Foreskin keratinocyte (primary cell): ENCODE measurements at places on chromosomes 16 and 17. TPM values are rescaled to one million over a fixed set of nuclear protein-coding genes. Genes with fewer than 3 reads are reported as not detected.

The TUBB3 gene
- 29.0 and 60.8 TPM in 2 replicates for total RNA-seq

The WNT3 gene
- 1.2 and 1.3 TPM in 2 replicates for total RNA-seq

The OTOP2 gene
- not detected in 2 replicates for total RNA-seq

The ST6GALNAC2 gene
- total RNA-seq, result 23.4 and 38.5 TPM in 2 replicates

The MRPS23 gene
- 78.3 and 79.4 TPM in 2 replicates for total RNA-seq

The WDR45B gene
- total RNA-seq, result 70.8 and 73.6 TPM in 2 replicates

The ABCA8 gene
- not detected in 2 replicates for total RNA-seq

The DCAKD gene
- total RNA-seq, result 30.4 and 30.8 TPM in 2 replicates

The FOXN1 gene
- 0.07 and 0.28 TPM in 2 replicates for total RNA-seq

DNA sequence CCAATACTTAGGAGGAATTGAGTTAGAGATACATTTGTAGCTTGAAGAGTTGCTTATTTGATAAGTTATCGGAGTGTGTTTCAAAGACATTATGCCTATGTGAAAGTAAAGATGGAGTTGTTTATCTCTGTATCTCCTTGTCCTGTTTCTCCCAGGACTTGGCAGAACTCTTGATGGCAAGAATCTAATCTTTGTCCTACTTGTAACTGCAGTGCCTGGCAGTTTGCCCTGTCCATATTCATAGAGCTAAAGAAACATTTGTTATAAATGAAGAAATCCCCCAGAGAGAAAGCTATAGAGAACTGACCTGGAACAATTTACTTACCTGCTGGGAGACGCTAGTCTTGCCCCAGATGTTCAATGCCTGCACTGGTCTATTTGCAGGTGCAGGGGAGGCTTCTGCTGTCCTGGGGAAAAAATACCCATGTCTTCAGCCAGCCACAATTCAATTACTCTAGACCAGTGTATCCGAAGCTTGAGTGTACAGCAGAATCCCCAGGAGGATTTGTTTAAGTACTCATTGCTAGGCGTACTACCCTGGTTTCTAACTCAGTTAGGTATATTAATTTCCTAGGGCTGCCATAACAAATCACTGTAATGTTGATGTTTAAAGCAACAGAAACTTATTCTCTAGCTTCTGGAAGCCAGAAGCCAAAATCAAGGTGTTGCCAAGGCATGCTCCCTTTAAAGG, 410.0 kb upstream of the HSBP1 start:
- no peak for DNase-seq

GRCh38 chr17:60534613-60535157, 8.6 kb upstream of the APPBP2 start:
- DNase-seq, result no peak

GRCh38 chr17:6753006-6753445, 2.8 kb upstream of the XAF1 start:
- no peak for DNase-seq

GRCh38 chr16:85213926-85214675, 101.8 kb upstream of the CIBAR2 start:
- no peak for DNase-seq

GRCh38 chr17:28878981-28879380, 18.6 kb downstream of the FLOT2 start:
- DNase-seq, result peak; percentile 29

GRCh38 chr17:30378241-30378824, 394 bp upstream of the CPD start:
- no peak for DNase-seq

- DNase-seq, result no peak
Measured at GRCh38 chr16:85400305-85401205, 212.6 kb upstream of the GSE1 start.

DNA sequence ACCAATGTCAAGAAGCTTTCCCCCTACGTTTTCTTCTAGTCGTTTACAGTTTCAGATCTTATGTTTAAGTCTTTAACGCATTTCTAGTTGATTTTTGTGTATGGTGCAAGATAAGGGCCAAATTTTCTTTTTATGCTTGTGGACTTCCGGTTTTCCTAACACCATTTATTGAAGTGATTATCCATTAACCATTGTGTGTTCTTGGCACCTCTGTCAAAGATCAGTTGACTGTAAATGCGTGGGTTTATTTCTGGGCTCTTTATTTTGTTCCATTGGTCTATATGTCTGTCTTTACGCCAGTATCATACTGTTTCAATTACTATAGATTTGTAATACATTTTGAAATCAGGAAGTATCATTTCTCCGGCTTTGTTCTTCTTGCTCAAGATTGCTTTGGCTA, 49.5 kb downstream of the CEP112 start:
- DNase-seq, result no peak

- DNase-seq, result no peak
Measured at GRCh38 chr16:49504626-49505025, 131.0 kb downstream of the C16orf78 start.

GRCh38 chr16:67304020-67304419, 22.5 kb downstream of the KCTD19 start:
- no peak for DNase-seq

DNA sequence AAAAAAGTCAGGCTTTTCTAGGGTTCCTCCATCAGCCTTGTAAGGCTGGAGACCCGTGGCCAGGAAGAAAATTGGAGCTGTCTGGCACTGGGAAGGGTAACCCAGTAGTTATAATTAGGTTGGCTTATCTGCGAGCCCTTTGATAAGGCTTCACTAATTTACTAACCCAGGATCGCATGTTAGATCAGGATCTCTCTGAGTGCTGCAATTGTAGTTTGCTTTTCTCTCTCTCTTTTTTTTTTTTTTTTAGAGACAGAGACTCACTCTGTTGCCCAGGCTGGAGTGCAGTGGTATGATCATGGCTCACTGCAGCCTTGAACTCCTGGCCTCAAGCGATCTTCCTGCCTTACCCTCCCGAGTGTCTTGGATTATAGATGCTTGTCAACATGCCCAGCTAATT, 17.0 kb downstream of the ABCC1 start:
- DNase-seq, result no peak

GRCh38 chr17:5545051-5545987, 39.0 kb downstream of the NLRP1 start:
- no peak for DNase-seq

GRCh38 chr17:16283705-16284104, 66.7 kb downstream of the PIGL start:
- no peak for DNase-seq

- no peak for DNase-seq
Measured at GRCh38 chr17:79020631-79021301, 3.2 kb upstream of the C1QTNF1 start.

- no peak for DNase-seq
Measured at GRCh38 chr16:85347213-85347591, 234.9 kb upstream of the CIBAR2 start.

GRCh38 chr17:76529224-76530094, 8.1 kb downstream of the CYGB start:
- no peak for DNase-seq

GRCh38 chr16:15682105-15682570, 32.1 kb downstream of the NDE1 start:
- peak; percentile 67 for DNase-seq

DNA sequence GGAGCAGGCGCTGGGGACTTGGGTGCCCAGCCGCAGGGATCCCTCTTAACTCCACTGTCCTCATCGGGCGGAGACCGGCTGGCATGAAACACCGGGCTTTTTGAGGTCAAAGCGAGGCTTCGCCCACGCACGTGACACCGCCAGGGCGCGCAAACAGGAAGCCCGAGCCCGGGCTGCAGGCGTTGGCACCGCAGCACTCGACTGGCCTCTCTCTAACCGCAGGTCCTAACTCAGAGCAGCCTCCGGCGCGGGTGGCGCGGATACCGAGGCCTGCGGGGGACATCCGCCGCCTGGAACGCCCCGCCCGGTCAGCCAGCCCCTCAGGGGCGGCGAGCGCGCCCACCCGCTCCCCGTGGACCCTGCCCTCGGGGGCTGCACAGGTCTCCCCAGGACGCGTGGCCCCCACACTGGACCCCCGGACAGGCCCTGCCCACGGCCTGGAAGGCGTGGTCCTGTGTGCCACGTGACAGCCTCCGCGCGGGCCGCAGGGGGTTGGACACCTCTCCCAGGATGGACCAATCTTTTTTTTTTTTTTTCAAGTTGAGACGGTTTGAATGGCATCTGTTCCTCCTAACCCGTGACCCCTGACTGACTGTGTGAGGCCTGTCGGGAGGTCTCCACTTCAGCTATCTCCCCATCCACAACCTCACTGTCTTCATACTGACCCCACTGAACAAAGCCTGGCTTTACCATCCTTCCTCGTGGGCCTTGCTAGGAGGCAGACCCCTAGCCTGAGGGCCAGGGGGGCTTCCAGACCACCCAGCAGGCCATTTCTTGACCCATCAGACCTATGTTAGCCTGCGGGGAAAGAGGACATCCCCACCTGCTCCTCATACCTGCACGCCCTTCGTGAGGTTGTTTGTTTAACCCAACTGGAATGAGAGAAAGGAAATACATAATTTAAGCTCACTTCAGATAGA, 8.4 kb upstream of the SLC47A2 start:
- DNase-seq, result no peak

DNA sequence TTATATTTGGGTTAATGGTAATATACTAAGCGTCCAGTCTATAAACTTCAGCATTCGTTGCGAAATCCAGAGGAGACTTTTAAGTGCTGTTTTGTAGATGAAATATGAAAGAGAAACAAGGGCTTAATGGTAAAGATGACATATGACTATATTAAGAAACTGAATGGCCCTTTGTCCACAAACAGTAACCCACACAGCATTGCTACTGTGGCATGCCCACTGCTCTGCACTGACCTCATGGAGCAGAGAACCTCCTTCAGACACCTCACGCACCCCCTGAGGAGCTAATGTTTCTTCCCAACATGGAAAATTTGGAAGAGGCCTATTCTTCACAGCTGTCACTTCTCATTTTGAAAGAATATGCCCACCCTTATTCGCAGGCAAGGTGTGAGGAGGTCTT, 26.7 kb downstream of the ASPA start:
- no peak for DNase-seq

DNA sequence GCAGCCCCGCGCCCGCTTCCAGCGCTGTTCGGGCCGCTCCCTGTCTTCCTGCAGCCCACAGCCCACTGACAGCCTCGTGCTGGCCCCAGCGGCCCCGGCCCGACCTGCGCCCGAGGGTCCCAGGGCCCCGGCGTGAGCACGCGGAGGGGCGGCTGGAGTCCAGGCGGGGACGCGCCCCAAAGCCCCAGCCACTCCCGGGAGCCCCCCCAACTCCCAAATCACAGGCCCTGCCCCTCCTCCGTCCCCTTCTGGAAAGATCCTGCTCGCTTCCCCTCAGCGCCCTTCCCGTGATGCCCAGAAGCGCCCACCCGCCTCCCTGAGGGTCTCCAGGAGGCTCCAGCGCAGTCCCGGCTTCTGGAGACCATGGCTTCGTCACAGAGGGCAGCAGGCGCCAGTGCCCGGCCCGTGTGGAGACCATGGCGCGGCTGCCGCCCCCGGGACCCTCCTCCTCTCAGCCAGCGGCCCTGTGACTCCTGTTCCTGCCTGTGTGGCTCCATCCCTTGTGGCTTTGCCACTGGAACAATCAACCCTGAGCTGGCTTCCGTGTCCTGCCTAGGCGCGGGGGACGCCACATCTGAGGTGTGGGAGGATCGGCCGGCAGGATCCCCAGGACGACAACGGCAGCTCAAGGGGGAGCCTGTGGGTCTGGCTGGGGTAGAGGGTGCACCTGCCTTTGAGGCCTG, 3.9 kb downstream of the UTS2R start:
- no peak for DNase-seq

DNA sequence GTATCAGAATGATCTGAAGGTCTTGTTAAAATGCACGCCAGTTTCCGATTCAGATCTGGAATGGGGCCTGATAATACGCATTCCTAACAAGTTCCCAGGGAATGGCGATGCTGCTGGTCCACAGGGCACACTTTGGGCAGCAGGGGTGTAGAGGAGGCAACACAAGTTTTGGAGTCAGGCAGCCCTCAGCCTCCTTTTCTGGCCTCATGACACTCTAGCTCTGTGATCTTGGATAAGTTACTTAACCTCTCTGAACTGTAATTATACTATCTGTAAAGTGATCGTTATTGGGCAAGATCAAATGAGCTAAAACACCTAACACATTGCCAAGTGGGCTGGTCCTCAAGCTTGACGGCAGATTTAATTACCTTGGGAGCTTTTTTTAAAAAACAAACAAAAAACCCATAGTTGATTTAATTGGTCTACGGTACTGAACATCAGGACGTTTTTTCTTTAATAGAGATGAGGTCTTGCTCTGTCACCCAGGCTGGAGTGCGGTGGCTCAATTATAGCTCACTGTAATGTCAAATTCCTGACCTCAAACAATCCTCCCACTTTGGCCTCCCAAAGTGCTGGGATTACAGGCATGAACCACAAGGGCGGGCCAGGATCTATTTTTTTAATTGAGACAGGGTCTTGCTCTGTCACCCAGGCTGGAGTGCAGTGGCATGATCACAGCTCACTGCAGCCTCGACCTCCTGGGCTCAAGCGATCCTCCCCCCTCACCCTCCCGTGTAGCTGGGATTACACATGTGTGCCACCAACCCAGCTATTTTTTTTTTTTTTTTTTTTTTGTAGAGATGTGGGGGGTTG, 10.0 kb upstream of the MRPS23 start:
- DNase-seq, result no peak

DNA sequence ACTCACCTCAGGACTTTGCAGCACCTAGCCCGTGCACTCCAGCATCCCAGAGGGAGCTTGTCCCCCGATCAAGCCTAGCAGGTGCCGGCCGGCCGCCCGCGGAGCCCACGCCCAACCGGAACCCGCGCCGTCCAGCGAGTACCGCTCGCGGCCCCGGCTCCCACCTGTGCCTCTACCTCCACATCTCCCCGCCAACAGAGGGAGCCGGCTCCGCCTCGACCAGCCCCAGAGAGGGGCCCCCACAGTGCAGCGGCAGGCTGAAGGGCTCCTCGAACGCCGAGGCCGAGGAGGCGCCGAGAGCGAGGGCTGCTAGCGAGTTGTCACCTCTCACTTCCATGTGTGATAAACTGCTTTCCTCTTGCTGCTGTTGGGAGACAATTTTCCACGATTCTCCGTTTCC, 41.1 kb upstream of the DHRS7B start:
- no peak for DNase-seq

GRCh38 chr16:19410435-19411171, 7.1 kb upstream of the TMC5 start:
- no peak for DNase-seq

DNA sequence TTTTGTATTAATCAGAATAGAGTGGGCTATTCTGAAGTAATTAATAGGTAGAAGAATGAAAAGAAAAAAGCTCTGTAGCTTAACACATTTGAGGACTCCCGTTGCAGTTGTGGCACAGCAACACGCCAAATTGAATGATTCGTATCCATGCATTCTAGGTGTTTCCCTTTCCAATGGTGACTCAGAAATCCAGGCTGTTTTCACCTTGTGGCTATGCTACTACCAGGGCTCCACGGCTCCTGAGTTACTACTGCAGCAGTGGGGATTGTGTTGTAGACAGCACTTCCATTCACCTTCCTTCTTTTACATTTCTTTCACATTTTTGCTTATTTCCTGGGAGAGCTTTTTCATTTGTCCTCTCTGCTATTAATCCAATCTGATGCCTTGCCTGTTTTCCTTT, 1616.4 kb downstream of the CDH8 start:
- DNase-seq, result no peak
